Right forelimb (tissue), 1 donor: ENCODE measurements at places on chromosomes 1 and 21.

DNA sequence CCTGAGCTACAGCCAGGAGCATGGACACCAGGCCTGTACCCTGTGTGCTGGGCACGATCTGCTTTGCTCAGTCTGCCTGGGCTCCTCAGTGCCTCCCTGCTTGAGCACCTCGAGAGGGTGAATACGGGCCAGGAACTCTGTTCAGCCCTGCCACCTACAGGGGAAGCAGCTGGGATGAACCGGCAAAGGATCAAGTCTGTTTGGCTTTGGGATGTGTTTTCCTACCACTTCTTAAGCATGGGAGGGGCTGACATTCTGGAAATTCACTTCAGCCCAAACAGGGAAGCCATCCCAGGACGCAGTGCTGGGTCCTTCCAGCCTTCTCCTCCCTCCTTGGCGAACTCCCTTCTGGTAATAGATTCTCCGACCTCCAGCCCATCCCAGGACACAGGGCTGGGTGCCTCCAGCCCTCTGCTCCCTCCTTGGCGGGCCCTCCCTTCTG, 55.8 kb upstream of the SELENON start:
- peak; percentile 70 for DNase-seq

- DNase-seq = no peak
Observed at GRCh38 chr1:232581932-232582331, 48.0 kb downstream of the SIPA1L2 start.

DNA sequence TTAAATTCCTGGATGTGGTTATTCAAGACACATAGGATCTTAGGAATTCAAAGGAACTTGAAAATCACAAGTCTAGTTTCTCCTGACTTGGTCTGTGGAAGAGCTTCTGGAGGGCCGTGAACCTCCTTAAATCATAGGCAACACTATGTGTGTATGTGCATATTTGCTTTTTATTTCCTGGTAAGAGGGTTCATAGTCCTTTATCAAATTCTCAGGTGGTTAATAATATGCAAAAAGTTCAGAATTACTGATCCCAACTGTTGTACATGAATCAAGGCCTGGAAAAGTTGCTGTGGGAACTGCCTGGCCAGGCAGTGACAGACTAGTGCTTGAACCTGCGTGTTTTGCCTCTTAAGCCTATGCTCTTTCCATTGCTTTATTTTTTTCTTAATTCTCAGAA, 12.9 kb downstream of the MTR start:
- no peak for DNase-seq

- no peak for DNase-seq
Observed at GRCh38 chr1:47411436-47411835, 4.6 kb upstream of the FOXE3 start.

DNA sequence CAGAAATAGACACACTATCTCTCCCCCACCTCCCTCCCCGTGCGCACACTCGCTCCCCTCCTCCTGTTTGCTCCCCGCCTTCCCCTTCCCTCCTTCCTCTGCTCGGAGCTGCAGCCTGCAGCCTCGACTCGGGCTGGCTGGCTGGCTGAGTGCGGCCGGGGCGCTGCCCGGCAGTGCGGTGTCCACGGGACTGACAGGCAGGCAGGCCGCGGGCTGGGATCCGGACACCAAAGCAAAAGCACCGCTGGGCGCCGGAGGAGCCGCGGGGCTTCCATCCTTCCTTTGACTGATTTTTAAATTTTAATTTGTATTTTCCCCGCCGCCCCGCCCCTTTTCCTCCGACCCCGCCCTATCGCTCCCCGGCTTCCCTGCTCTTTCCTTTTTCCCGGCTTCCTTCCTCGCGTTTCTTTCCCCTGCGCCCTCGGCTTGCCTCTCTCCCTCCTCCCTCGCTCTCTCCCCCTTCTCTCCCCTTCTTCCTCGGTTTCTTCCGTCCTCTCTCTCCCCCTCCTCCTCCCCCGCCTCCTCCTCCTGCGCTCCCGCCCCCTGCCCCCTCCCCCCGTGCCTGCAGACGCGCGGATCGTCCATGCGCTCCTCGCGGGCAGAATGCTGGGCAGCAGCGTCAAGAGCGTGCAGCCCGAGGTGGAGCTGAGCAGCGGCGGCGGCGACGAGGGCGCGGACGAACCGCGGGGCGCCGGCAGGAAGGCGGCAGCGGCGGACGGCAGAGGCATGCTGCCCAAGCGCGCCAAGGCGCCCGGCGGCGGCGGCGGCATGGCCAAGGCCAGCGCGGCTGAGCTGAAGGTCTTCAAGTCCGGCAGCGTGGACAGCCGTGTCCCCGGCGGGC, 109.4 kb downstream of the NAV1 start:
- DNase-seq = peak; percentile 83

- no peak for DNase-seq
Observed at GRCh38 chr1:34002810-34003209, 138.9 kb downstream of the HMGB4 start.

- no peak for DNase-seq
Observed at GRCh38 chr21:34865400-34866241, 183.5 kb downstream of the RUNX1 start.
